Effector memory CD4-positive, alpha-beta T cell (primary cell): ENCODE measurements at places on chromosomes 4 and X.

DNA sequence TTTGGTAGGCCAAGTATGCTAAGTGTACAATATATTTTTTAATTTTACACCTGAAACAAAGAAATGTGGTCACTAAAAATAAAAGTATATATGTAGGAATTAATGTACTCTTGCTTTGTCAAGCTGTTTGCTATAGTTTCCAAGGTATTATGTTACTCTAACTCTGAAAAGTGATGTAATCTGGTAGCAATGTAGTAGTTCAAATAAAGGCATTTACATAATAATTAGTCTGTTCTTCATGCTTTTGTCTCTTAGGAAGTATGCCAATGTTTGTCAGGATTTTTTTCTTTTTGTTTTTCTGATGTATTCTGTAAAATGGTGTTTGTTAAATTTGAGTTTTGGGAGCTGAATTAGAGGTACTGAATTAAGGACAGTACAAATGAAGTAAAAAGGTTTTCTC lies 89.5 kb downstream of the PLS3 start:
- H3K27me3 ChIP-seq: no peaks in the 10 kb centered on the region
- no peak overlapping the region for H3K4me3 ChIP-seq
- H3K36me3 ChIP-seq: no peaks in the 10 kb centered on the region
- no peak for DNase-seq

GRCh38 chr4:170691168-170691567 lies 601.4 kb upstream of the AADAT start:
- H3K4me1 ChIP-seq: no peaks in the 10 kb centered on the region
- DNase-seq: no peak
- no peak overlapping the region for H3K4me3 ChIP-seq
- no peaks in the 10 kb centered on the region for H3K36me3 ChIP-seq

DNA sequence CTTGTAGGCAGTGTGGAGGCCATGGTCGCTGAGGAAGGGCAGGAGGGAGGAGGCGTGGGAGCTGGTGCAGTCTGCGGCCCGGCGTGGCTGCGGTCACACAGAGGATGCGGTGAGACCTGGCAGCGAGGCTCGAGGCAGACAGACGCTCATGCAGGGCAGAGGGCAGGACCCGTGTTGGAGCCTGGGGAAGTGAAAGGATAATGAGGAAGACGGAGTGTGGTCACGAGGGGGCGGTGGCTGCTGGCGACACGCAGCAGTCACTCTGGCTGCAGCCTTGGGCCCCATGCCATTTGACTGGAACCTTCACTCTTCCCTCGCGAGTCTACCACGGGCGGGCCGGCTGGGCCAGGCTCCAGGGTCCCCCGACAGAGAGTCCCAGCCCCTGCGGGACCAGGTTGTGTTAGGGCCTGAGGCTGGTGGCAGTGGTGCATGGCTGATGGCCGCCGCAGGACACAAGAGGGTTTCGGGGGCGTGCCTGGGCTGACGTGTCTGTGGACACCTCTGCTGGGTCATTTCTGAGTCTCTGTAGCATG lies 68.8 kb upstream of the HGFAC start:
- no peak overlapping the region for H3K27ac ChIP-seq
- H3K4me3 ChIP-seq: no peak overlapping the region
- peaks cover 15% of the 10 kb centered on the region for H3K4me1 ChIP-seq

- no peaks in the 10 kb centered on the region for H3K27me3 ChIP-seq
- DNase-seq: no peak
- no peaks in the 10 kb centered on the region for H3K4me1 ChIP-seq
- no peak overlapping the region for H3K27ac ChIP-seq
- H3K4me3 ChIP-seq: no peak overlapping the region
Measured at GRCh38 chr4:65617416-65617815, 52.9 kb downstream of the EPHA5 start.

- H3K4me3 ChIP-seq: no peak overlapping the region
- H3K4me1 ChIP-seq: no peaks in the 10 kb centered on the region
- H3K36me3 ChIP-seq: no peaks in the 10 kb centered on the region
- H3K27me3 ChIP-seq: no peaks in the 10 kb centered on the region
- no peak overlapping the region for H3K27ac ChIP-seq
- DNase-seq: no peak
Measured at GRCh38 chr4:30968926-30969325, 248.8 kb downstream of the PCDH7 start.

- DNase-seq: no peak
- H3K4me1 ChIP-seq: no peaks in the 10 kb centered on the region
- H3K4me3 ChIP-seq: no peak overlapping the region
- no peak overlapping the region for H3K27ac ChIP-seq
- no peaks in the 10 kb centered on the region for H3K36me3 ChIP-seq
Measured at GRCh38 chr4:157918036-157918832, 254.6 kb downstream of the GASK1B start.

DNA sequence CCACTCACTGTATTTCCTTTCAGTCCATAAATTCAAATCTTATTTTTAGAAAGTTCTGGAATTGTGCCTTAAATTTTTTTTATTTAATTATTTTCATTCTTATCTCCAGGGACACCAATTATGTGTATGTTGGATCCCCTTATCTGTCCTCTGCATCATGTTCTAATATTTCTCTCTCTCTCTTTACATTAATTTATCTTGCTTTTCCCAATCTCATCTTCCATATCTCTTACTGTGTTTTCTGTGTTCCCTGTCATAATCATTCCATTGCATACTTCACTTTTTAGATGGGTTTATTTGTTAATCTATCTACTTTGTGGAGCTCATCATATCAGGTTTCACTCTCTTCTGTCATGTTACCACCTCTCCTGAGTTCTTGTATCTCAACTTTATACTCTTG lies 37.4 kb downstream of the PPP2R2C start:
- no peaks in the 10 kb centered on the region for H3K4me1 ChIP-seq
- no peak overlapping the region for H3K4me3 ChIP-seq
- no peaks in the 10 kb centered on the region for H3K36me3 ChIP-seq
- H3K27me3 ChIP-seq: no peaks in the 10 kb centered on the region

DNA sequence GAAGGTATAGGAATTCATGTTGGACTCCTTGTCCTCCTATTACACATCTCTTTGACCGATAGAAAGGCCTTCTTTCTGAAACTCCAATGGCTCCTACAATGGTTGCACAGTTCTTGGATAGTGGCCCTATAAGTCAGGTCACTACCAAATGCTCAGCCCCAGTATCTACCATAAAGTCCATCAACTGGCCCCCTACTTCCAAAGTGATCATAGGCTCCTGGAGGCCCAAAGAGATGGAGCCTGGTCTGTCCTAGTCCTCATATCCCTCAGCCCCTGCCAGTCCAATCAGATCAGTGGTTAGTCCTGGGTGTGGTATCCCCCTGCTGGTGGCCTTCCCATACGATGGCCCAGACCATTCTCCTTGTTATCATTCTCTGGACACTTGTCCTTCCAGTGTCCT lies 30.3 kb downstream of the SULT1E1 start:
- no peak for DNase-seq
- no peak overlapping the region for H3K4me3 ChIP-seq
- H3K27ac ChIP-seq: no peak overlapping the region

DNA sequence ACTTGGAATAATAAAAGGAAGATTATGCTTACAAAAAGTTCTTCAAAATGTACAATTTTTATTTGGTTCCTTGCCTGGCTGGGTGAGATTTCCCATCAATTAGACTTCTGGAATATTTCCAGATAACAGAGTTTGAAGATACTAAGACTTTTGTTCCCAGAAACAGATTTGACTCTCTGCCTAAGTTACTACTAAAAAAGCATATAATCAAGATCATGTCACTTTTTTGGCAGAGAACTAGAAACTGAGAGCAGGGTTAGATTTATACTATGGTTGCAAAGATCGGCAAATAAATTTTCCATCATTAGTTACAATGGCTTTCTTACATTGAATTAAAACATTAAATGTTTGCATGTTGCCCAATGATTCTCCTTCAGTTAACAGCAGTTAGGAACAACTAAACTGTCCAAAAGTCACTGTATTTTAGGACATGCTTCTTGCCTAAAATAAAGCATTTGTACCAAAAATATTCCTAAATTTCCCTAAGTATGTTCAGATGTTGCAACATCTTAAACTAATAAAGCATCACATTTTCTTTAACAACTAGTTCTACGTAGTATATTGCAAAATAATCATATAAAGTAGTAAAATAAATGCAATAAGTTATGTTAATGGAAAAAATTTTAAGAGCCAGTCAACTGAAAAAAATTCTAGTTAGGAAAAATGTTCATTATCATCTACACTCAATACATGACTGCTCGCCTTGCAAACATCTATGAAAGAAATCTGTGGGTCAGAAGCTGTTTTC lies 73.0 kb downstream of the SEC24D start:
- H3K4me1 ChIP-seq: no peaks in the 10 kb centered on the region
- no peak overlapping the region for H3K27ac ChIP-seq
- no peak overlapping the region for H3K4me3 ChIP-seq
- DNase-seq: no peak
- peaks cover 30% of the 10 kb centered on the region for H3K36me3 ChIP-seq
- no peaks in the 10 kb centered on the region for H3K27me3 ChIP-seq

DNA sequence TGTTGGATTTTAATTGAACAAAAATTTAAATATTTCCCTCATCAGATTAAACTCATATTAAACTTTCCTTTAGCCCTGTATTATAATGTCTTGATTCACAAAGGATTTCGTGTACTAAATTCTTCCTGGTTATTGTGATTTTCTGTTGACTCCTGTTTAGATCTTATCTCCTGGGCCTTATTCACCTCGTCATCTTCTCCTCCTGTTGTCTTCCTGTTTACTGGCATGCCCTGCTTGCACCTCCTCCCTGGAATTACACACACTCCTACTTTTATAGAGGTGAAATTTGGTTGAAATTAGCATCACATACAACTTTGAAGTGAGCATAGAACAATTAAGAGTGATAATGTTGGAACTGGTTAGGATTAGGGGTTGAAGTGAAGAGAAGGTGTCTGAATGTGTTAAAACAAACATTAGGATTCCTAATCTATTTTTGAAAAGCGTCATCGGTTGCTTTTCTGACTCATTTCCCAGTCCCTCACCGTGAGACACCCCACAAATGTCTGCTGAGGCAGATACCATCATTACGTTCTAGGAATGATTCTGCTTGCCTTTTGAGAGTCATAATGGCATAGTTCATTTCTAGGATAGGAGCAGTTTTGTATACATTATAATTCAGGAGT lies 32.5 kb downstream of the TLL1 start:
- H3K36me3 ChIP-seq: no peaks in the 10 kb centered on the region
- no peak overlapping the region for H3K4me3 ChIP-seq
- H3K27me3 ChIP-seq: no peaks in the 10 kb centered on the region
- H3K4me1 ChIP-seq: no peaks in the 10 kb centered on the region
- DNase-seq: no peak
- no peak overlapping the region for H3K27ac ChIP-seq

GRCh38 chr4:69843932-69844331 lies 16.0 kb downstream of the SULT1E1 start:
- H3K27me3 ChIP-seq: no peaks in the 10 kb centered on the region
- no peak overlapping the region for H3K4me3 ChIP-seq
- DNase-seq: no peak
- no peak overlapping the region for H3K27ac ChIP-seq
- H3K4me1 ChIP-seq: no peaks in the 10 kb centered on the region

- no peaks in the 10 kb centered on the region for H3K4me1 ChIP-seq
- H3K27me3 ChIP-seq: no peaks in the 10 kb centered on the region
- no peak for DNase-seq
- no peak overlapping the region for H3K4me3 ChIP-seq
- no peaks in the 10 kb centered on the region for H3K36me3 ChIP-seq
Measured at GRCh38 chr4:146288193-146288592, 73.9 kb downstream of the REELD1 start.

GRCh38 chr4:150056569-150056968 lies 21.7 kb upstream of the DCLK2 start:
- no peak for DNase-seq
- no peaks in the 10 kb centered on the region for H3K36me3 ChIP-seq
- no peaks in the 10 kb centered on the region for H3K4me1 ChIP-seq
- no peaks in the 10 kb centered on the region for H3K27me3 ChIP-seq
- no peak overlapping the region for H3K4me3 ChIP-seq

- H3K27ac ChIP-seq: no peak overlapping the region
- H3K36me3 ChIP-seq: no peaks in the 10 kb centered on the region
- no peaks in the 10 kb centered on the region for H3K27me3 ChIP-seq
- no peak overlapping the region for H3K4me3 ChIP-seq
- H3K4me1 ChIP-seq: no peaks in the 10 kb centered on the region
- no peak for DNase-seq
Measured at GRCh38 chr4:81404741-81405140, 67.0 kb downstream of the RASGEF1B start.

DNA sequence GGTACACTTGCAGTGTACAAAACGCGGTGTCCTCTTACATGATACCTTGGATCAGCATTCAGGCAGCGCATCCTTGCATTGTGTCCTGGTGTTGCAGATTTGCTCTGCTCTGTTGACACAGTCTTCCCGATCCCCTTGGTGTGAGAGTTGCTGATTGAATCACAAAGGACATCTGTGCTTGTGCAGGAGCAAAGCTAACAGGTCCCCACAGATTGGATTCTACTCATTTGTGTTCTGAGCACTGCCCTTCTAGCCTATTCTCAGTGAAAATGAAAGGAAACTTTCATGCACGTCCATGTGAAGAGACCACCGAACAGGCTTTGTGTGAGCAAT lies 171.4 kb downstream of the FRMPD4 start:
- no peak overlapping the region for H3K27ac ChIP-seq
- no peak for DNase-seq
- H3K36me3 ChIP-seq: no peaks in the 10 kb centered on the region

- DNase-seq: no peak
- no peaks in the 10 kb centered on the region for H3K36me3 ChIP-seq
- H3K4me3 ChIP-seq: no peak overlapping the region
- H3K27me3 ChIP-seq: no peaks in the 10 kb centered on the region
- no peak overlapping the region for H3K27ac ChIP-seq
- no peaks in the 10 kb centered on the region for H3K4me1 ChIP-seq
Measured at GRCh38 chr4:140351093-140352075, 22.1 kb upstream of the SCOC start.

DNA sequence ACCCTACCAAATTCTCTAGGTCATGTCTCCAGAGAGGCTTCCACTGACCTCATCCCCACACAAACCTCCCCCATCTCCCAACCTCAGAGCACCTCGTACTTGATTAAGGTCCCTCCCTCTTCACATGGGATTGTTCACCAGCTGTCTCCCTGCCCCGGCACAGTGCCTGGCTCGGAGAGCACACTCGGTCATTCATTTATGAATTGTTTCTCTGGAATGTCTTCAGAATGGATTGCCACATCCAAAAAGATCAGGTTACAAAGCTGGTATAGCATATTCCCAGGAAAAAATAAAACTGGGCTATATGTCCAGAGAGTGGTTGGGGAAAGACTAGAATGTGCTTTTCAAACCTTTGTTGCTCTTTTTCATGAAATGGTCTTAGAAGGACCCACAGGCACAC lies 21.6 kb downstream of the JAKMIP1 start:
- no peaks in the 10 kb centered on the region for H3K36me3 ChIP-seq
- no peaks in the 10 kb centered on the region for H3K27me3 ChIP-seq
- no peak overlapping the region for H3K27ac ChIP-seq
- no peak for DNase-seq

DNA sequence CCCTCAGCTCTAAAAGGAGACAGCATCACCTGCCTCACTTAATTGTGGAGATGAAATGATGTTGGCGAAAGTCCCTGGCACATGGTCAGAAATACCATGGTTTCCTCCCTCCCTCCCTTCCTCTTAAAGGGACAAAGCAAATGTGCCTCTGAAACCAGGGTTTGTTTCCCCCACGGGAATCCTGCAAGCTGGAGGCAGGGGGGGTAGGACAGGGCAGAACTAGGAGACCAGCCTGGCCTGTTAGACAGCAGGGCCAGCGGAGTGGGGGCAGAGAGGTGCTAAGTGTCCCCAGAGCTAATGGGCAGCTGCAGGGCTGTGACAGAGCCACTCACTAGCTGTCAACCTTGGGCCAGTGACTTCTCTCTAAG lies 5.7 kb downstream of the RTL5 start:
- H3K4me1 ChIP-seq: peaks cover 33% of the 10 kb centered on the region
- no peak overlapping the region for H3K4me3 ChIP-seq
- H3K36me3 ChIP-seq: no peaks in the 10 kb centered on the region
- peak overlapping the region; percentile 49 for H3K27ac ChIP-seq
